NCI-H146 (cell line): ENCODE measurements at places on chromosomes 7 and 10.

- no peak for DNase-seq
These were observed 7.6 kb downstream of the GPNMB start for GRCh38 chr7:23254051-23254681.

DNA sequence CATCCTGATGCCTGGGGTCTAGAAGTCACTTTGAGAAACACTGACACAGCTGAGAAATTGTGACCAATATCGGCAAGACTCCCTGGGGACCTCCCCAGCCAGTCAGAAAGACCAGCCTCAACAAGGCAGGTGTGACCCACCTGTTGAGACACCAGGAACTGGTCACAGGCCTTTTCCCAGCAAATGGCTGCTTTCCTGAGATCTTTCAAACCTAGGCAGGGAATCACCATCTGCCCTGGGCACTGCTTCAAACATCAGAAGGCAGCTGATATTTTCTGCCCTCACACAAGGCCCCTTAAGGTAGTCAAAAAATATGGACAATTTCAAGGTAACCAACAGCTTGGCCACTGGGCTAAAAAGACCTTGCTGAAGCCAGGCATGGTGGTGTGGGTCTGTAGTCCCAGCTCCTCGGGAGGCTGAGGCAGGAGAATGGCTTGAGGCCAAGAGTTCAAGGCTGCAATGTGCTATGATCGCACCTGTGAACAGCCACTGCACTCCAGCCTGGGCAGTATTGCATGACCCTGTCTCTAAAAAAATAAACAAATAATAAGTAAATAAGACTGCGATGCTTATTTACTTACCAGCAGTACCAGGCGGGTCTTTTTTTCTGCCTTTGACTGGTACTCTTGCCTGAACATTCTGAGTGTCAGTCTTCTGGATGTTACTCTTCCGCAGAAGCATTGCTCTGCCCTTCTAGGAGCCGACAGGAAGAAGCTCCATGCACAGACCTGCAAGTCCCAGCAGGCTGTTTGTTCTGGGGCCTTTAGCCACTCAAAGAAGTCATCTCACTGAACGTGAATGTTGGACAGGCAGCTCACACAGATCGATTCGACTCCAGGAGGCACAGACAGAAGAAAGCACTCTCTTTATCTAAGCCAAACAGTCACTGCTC, 59.7 kb downstream of the SORBS1 start:
- peak; percentile 91 for DNase-seq

DNA sequence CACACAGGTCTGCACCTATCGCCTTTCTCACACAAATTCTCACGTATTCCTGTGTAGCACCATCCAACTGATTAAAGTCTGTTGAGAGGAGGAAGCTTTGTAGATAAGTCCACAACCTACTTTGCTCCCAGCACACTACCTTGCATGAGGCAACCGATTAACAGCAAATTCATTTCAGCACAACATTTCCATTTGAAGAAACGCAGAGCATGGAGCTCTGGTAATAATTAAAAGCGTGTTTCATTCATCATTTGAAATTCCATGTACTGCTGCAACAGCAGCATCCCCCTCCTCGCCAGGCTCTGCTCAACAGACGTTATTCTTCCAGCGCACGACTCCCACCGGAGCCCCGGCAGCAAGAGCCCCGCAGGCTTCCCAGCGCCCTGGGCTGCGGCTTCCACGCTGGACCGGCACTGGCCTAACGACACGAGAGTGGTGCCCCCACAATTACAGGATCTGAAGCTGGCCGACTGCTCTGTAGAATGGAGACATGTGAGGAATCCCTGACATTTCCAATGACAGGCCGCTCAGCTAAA, 118.8 kb downstream of the DIP2C start:
- no peak for DNase-seq

DNA sequence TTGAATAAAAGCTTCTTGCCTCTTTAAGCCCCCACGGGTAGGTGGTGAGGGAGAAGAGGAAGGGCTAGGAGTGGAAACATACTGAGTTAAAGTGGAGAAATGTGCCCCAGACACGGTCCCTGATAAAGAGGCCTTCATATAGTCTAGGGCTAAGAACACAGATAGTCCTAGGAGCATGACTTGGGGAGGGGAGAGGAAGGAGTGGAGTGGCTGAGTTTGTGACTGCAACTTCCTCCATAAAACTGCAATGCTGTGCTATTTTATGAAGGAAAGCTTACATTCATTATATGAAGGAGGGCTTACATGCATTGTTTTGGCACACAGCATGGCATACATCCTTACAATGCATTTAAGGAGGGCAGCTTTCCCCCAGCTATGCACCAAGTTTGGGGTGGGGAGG, 1129.4 kb upstream of the LRRTM3 start:
- DNase-seq: no peak

DNA sequence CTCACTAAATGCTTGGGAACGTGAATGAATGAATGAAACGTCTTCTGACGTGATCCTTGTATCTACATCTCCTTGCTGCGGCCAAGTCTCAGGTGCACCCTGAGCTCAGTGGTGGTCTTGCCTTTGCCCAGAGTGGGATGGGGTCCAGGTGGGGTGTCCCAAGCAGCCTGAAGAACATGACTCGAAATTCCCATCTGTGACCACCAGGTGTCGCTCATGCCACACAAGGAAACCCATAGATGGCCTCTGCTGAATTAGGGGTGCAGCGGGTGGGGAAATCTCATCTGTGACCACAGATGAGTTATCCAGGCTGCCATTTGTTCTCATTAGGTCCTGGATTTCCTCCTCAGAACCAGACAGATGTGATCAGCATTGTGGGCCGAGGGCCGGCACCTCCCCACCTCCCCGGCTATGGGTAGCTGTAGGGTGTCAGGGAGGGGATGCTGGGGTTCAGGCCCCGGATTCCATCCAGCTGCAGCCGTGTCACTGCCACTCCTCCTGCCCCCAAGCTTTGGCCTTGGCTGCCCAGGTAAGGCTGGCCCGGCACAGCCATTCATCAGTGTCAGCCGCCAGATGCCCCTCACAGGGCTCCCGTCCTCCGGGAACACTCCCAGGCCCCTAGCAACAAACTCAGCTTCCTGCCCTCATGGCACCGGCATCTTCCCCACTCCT, 21.0 kb upstream of the GNA12 start:
- peak; percentile 46 for DNase-seq

DNA sequence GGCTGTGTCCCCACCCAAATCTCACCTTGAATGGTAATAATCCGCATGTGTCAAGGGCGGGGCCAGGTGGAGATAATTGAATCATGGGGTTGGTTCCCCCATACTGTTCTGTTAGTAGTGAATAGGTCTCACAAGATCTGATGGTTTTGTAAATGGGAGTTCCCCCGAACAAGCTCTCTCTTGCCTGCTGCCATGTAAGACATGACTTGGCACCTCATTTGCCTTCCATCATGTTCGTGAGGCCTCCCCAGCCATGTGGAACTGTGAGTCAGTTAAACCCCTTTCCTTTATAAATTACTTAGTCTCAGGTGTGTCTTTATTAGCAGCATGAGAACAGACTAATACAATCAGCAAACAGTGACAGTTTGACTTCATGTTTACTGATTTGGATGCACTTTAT, 14.6 kb upstream of the R3HCC1L start:
- DNase-seq: no peak

GRCh38 chr7:130207033-130207432, 627 bp upstream of the SSMEM1 start:
- no peak for DNase-seq

GRCh38 chr7:72405418-72405817, 6.7 kb downstream of the CALN1 start:
- DNase-seq: no peak
